C1 segment of cervical spinal cord (tissue), 14 donors: ENCODE measurements at places on chromosomes 5 and 9.

DNA sequence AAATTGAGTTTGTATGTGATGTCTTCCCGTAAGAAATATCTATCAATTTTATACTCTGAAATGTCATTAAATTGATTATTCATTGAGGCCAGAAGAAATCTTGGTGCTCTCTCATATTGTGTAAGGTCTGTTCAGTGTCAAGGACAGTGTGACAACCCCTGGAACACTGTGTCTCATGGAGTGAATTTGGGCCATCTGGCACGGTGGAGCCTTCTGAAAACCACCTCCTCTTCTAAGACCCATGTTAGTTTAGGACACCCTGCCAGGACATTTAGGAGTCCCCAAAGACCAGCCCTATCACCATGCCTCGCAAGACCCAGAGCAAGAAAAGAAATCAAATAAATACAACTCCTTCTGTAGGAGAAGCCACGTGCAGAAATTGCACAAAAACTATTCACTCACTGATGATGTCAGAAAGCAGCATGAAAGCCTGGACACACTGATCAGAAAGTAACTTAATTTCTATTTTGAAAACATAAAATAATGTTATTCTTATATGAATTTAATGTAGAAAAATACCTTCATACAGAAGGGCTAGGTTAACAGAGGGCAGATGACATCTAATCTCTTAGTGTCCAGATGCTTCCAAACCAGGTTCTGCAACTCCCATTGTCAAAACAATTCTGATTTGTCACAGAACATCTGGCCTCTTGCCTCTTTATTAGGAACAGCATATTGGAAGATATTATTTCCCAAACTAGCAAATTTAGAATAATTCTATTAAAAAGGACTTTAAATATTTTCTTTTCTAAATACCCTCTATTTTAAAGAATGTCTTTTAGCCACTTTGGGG lies 298.8 kb downstream of the NR2F1-AS1 start:
- no peak for DNase-seq

- DNase-seq = no peak
Measured at GRCh38 chr5:33364406-33364805, 76.4 kb upstream of the TARS1 start.

GRCh38 chr9:105295201-105295550 lies 50.7 kb downstream of the SLC44A1 start:
- DNase-seq = no peak

DNA sequence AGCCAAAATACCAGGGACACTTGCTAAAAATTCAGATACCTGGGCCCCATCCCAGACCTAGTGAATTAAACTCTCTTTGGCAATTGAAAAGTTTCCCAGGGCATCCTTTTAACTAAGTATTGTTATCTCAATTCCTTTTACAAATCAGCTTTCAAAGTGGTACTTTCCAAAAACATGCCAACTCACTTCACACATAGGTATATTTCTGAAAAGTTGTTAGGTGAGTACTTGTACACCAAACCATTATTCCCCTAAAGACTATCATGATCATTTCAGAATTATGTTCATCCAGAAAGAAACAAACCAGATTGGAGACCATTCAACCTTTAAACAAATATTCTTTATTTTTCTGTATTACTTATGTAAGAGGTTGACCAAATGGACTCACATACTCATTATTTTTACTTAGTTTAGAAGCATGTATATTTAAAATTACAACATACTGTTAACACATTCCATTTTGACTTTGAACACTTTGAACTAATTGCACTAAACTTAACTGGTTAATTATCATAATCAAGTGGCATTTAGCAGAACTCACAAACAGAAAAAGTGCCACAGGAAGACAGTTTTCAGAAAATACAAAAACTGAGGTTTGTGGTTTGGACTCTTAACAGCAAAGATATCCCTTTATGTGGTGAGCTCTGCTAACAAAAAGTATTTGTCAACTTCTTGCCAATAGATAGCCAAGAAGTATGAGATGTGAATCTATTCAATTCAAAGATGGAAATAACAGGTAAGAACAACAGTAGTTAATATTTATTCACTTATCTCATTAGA lies 40.7 kb downstream of the KIAA0825 start:
- DNase-seq = no peak

- no peak for DNase-seq
Measured at GRCh38 chr9:73799446-73799845, 647.8 kb downstream of the ANXA1 start.

DNA sequence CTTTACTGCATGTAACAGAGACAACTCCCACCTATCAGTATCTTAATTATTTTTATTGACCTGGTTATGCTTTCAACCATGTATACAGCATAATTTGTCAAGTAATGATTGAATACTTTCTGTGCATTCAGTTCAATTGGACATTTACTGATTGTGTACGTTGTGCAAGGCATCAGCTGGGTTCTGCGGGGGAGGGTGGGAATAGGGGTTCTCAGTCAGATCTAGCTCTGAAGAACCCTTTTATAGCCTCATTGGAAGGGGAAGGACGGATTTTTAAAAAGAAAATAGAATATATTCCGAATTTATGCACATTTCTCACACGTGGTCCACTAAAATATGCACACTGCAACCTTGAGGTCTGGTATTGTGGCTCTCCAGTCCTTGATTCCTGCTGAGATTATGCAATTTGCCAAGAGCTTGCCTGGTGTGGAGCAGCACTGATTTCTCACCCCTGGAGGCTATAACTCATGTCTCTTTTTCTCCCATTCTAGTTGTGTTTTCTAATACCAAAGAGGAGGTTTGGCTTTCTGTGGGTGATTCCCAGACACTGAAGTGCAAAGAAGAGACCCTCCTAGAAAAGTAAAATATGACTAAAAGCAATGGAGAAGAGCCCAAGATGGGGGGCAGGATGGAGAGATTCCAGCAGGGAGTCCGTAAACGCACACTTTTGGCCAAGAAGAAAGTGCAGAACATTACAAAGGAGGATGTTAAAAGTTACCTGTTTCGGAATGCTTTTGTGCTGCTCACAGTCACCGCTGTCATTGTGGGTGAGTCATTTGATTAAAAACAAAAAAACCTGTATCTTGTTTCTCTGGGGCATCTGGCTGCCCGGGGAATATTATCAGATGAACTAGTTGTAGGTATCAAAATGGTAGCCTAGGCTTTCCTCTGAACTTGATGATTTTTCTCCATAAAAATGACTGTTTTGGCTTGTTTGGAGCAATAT lies 1.7 kb downstream of the SLC1A3 start:
- no peak for DNase-seq

GRCh38 chr5:141488591-141489561 lies at the start of gene PCDHGC5:
Gene PCDHGC5, plus strand, starts transcription at chr5:141489081. Its CDS starts 160 bp downstream, at chr5:141489241.
- peak; percentile 48 for DNase-seq

DNA sequence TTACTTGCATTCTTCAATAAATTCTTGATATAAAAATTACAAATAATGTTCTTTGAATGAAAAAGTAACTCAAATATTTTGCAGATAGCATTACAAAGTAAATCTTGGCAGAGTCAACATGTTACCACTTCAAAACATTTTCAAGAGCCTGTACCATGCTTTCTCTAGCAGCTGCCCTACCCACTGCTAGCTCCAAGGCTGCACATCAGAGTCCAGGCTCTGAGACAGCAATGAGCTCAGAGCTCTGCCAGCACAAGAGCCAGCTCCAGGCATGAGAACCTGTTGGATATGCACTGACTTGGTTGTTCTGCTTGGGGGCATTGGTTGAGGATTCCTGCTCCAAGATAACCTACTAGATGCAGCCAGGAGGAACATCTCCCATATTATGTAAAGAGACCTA lies 211.3 kb upstream of the HAPLN1 start:
- DNase-seq = no peak

GRCh38 chr5:126003309-126003708 lies 419.9 kb upstream of the GRAMD2B start:
- DNase-seq = no peak

- no peak for DNase-seq
Measured at GRCh38 chr9:69535286-69535832, 136.8 kb downstream of the APBA1 start.

GRCh38 chr5:82274343-82275211 lies 3.6 kb downstream of the RPS23 start:
- DNase-seq = no peak

GRCh38 chr9:92328225-92328624 lies 2.5 kb downstream of the CENPP start:
- DNase-seq = no peak

GRCh38 chr5:89380635-89381034 lies 497.7 kb upstream of the MEF2C start:
- DNase-seq = no peak

DNA sequence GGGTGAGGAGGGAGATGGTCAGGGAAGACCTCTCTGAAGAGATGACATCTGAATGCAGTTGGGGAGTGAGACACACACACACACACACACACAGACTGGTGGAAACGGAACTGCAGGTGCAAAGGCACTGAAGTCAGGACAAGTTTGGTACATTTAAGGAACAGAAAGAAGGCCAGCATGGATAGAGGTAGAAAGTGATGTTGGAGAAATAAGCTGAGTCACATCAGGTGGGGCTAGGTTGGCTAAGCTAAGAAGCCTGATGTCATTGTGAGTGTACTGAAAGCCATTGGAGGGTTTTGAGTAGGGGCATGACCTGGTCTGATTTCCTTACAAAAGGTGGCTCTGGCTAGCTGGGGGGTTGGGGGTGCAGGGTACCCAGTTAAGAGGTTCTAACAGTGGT lies 3.1 kb downstream of the BSPRY start:
- no peak for DNase-seq

DNA sequence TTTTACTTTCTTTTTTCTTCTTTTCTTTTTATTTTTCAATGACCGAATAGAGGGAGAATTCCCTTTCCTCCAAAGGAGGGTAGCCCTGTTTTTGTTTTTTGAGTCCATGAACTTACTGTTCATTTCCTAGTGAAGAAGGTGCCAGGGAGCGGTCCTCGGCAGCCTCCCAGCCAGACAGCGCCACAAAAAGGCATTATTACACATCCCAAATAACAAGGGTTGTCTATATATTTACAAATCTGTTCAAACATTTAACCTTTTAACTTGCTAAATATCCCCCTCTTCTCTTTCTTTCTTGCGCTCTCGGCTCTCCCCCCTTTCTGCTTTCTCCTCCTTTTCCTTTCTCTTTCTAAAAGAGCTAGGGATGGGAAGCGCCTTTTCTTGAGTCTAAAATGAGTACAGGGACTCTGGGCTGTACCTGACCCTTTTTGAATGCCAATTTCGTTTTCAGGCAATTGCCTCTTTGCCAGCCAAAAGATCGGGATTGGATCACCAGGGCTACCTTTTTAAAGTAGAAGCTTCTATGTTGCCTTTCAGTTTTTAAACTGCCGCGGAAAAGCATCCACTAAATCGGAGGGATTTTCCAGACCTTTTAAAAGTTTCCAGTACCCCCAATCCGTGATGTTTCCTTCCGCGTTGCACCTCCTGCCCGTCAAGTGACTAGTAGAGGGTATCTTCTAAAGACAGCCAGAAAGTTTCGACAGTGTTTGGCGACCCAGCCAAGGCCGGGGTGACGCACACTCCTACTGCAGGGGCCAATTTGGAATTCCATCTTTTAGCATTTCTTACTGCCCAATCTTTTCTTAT lies 125.6 kb downstream of the TMEM161B start:
- DNase-seq = no peak

DNA sequence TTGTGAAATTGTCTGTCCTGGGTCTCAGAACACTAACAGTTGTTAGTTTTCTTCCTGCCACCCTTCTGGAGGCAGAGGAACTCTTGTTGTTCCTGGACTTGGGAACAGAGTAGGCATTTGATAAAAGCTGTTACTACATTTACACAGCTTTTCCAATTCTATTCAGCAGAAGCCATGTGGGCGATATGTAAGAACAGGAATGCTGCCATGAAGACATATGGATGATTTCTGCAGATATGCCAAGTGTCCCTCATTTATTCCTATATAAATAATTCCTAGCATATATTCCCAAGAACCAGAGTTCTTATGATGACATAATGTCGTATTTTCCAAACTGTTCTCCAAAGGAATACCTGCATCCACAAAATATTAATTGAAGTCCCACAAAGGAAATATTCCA lies 135.9 kb upstream of the DAB2 start:
- no peak for DNase-seq

- no peak for DNase-seq
Measured at GRCh38 chr9:120892748-120893610, 16.0 kb upstream of the PHF19 start.

DNA sequence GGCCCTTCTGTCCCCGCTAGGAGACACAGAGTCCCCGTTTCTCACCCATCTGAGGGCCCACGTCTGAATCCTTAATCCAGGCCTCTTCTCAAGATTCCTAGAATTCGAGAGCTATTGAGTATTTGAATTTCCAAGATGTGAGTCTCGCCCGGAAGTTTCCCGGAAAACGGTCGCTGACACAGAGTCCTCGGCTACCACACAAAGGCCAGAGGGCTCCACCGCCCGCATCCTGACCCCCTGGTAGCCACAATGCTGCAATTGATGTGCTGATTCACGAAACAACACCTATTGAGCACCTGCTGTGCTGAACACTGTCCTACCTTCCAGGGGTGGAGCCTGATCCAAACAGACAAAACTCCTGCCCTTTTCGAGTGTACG lies 670 bp upstream of the FBP1 start:
- no peak for DNase-seq

- no peak for DNase-seq
Measured at GRCh38 chr9:5509573-5509972, 758 bp upstream of the PDCD1LG2 start.

DNA sequence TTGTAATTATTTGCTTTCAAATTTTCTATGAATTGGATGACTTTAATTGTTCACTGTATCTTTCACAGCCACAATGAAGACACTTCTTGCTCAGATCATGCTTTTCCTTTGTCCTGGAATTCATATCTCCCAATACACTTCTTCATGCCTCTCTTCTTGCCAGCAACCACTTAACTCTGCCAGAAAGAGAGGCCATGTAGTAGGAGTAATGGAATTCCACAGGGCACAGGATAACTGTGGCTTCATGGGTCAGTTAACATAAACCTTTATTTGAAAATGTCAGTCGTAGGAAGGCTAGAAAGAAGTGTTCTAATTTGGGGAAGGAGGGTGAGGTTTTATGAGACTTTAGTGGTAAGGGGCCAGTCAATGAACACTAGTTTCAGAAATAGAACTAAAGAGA lies 190.3 kb downstream of the TMEM167A start:
- DNase-seq = no peak

DNA sequence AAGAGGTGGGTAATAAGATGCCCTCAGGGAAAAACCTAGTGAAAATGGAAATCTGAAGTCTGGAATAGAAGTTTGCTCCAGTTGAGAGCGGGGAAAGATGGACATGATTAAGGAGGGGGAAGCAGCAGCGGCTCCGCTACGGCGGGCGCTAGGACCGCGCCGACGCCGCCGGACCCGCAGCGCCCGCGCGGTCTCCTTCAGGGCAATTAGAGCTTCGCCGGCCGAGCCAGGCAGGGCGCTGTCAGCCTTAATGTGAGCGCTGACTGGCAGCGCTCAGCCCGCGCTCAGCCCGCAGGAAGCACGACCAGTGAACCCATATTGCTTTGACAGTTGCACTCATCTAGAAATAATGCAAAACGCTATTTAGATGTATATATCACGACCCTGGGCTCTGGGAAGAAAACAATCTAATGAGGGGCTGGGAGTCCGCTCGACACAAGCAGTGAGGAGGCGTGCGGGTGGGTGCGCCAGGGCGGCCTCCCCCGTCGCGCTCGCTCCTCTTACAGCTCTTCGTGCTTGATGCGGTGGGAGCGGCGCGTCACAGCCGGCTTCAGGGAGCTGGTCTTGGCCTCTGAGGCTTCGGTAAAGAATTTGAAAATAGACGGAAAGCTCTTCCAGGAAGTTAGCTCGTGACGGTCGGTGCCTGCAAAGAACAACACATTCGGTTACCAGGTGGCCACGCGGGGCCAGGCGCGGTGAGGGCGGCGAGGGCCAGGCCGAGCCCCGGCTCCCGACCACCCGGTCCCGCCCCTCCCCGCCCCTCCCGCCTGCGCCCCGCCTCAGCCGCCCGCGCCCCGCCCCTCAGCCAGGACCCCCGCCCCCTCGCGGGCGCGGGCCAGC lies 37.7 kb downstream of the NR2F1 start:
- DNase-seq = no peak
